ENCODE measurements at places on chromosomes 7 and 10.

GRCh38 chr7:42224391-42225003, 12.5 kb downstream of the GLI3 start:
- DNase-seq = no peak

DNA sequence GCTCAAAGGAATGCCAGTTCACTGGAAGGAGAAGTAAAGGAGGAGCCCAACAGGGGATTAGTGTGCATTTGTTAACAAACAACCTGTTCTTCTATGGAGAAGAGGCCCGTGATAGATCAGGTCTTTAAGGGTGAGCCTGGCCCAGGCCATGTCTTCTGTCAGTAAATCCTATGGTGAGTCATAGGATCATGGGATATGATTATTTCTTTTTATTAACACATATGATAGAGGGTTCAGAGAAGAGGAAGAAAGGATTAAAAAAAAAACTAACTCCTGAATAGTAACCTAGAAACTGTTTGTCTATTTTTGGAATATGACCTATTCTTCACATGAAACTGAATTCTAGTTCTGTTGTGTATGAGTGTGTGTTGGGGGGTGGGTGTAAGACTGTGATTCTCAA, 70.4 kb downstream of the GPR158 start:
- no peak for DNase-seq

DNA sequence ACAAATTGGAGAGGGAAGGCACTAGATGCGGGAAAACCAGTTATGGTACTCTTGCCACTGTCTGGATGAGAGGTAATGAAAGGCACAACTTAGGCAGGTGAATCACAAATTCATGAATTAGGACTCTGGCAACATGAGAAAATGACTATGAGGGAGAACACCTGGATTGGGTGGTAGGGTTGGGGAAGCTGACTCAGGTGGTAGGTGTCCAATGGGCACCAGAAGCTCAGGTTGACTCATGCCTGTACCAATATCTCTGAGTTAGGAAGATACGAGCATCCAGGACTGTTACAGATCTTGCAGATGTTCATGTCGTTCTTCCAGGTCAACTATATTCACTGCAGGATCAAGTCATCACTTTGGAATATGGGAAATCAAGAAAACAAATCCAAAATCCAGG, 56.7 kb downstream of the NPY start:
- no peak for DNase-seq

GRCh38 chr10:109929501-109930219, 6.3 kb upstream of the XPNPEP1 start:
- DNase-seq = no peak

- no peak for DNase-seq
Observed at GRCh38 chr7:123440101-123440548, 94.3 kb downstream of the IQUB start.

GRCh38 chr7:106119719-106120118, 7.6 kb upstream of the SYPL1 start:
- DNase-seq = no peak

GRCh38 chr10:102231357-102232318, 5.5 kb downstream of the ELOVL3 start:
- peak; percentile 72 for DNase-seq

- no peak for DNase-seq
Observed at GRCh38 chr10:3482200-3482993, 302.6 kb downstream of the KLF6 start.

- no peak for DNase-seq
Observed at GRCh38 chr7:22611758-22612079, 111.7 kb upstream of the STEAP1B start.

- no peak for DNase-seq
Observed at GRCh38 chr7:94823947-94824346, 83.4 kb upstream of the PPP1R9A start.

GRCh38 chr10:70906953-70907636, 18.7 kb upstream of the PCBD1 start:
- no peak for DNase-seq

DNA sequence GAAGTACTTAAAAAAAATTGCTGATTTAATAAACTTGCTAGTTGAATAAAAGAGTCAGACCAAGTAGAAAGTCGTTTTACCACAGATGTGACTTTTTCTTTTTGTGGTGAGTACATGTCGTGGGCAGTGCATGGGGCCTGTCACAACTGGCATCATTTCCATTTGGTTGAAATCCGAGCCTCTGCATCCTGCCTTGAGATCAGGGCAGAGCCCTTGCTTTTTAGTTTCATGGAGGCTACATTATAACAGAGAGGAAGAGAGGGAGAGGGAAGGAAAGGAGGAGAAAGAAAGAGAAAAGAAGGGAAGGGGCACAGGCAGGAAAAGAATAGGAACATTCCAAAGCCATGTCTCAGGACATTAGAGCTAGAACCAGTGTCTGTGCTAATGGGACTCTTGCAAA, 20.4 kb upstream of the INSYN2A start:
- no peak for DNase-seq

GRCh38 chr10:120349069-120349468, 108.0 kb upstream of the PLPP4 start:
- DNase-seq = no peak

- DNase-seq = no peak
Observed at GRCh38 chr10:30437031-30437841, 3.3 kb downstream of the MAP3K8 start.

- DNase-seq = peak; percentile 10
Observed at GRCh38 chr10:25934621-25935139, 651 bp downstream of the MYO3A start.

DNA sequence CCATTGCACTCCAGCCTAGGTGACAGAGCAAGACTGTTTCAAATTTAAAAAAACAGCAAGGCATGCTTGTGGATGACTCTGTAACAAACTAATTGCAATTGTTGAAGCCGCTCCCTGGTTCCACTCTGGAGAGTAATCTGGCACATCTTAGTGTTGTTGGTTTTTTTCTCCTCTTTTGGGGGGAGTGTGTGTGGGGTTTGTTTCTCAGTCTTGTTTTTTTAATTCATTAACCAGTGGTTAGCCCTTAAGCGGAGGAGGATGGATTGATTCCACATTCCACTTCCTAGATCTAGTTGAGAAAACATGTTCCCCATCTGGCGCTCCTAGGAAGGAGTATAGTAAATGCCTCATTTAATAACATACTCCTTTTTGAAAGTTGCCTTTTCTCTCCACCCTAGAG, 8.6 kb upstream of the ZNF713 start:
- DNase-seq = no peak

DNA sequence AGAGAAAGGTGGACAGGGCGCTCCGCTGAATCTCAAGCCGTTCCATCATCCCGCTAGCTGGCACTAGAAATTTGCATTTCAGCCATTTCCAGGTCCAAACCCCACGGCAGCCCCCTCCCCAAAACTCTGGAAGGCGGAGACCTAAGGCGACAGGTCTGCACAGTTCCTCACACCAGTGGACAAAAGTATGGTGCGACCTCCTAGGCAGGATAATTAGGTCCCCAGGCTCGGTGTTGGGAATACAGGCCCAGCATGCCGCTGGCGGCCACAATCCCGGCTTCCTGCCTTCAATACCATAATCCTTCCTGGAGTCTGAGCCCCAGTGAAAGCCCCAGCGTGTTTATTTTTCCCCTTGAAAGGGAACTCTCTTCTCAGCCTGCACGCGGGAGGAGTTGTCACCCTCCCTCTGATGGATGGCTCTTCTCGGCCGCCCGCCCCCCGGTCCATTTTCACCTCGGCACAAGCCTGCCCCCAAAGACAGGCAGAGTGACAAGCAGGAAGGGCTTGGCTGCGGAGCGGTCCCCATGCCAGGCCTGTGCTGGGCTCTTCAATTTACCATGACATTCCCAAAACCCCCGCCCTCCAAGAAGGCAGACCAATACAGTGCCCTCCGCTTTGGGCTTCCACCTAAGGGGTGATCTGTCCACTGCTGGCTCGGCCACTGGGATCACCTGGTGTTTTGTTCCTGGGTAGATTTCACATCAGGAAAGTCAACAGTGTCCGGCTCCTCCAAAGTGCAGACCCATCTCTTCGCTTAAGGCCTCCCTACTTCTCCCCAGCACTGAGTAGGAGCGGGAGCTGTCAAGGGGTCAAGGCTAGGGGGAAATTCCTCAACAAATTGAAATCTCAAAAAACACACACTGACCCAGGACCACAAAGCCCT, 2.2 kb downstream of the FGFR2 start:
- no peak for DNase-seq

GRCh38 chr7:134792968-134793367, 13.5 kb downstream of the CALD1 start:
- DNase-seq = no peak

DNA sequence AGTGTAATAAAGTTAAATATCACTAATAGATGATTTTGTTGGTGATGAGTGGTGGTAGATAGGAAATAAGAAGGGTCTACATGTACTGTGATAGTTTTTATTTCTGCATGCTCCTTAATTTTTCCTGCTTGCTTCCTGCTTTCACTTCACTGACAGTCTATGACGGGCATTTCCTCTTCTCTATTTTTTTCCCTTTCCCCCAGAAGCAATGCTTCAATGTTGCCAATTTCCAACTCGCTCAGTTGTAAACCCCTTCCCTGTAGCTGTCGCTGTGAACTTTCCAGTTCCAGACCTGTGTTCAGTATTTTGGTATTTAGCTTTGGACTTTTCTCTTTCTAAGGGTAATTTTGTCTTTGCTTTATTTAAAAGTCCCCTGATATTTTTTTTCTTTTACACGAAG, 123.5 kb upstream of the AGR3 start:
- DNase-seq = no peak

- DNase-seq = no peak
Observed at GRCh38 chr10:5794236-5794635, 19.0 kb downstream of the GDI2 start.

DNA sequence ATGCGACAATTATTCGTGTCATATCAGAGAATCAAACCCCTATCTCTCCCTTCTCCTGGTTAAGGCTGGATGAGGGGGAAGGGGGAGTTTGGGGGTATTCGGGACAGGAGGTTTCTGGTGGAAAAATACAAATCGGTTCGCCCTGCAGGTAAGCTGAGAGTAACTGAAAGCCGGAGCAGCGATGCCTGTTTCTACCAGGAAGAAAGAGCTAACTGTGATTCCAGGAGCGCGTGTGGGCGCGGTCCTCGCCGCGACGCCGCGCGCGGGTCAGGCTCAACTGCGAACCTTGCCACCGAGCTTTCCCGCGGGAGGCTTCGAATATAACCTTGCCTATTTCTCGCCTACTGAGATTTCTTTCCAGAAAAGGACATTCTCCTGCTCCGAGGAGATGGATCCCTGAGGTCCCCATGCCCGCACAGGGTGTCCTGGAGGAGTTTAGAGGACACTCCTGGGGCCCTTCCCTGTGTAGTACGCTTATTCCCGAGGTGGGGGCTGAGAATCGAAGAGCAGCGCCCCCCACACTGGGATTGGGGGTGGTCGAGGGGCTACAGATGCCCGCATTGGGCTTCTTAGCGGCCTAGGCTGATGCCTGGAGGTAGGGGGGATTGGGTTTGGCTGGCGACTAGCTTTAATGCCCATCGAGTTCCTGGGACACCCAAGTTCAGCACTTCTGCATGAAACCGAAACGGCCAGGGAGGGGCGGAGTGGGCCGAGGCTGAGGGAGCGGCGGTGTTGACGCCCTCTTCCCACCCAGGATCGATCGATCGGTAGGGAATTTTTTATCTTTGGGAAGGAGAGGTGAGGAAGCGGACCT, 13.0 kb upstream of the DLX6 start:
- no peak for DNase-seq

DNA sequence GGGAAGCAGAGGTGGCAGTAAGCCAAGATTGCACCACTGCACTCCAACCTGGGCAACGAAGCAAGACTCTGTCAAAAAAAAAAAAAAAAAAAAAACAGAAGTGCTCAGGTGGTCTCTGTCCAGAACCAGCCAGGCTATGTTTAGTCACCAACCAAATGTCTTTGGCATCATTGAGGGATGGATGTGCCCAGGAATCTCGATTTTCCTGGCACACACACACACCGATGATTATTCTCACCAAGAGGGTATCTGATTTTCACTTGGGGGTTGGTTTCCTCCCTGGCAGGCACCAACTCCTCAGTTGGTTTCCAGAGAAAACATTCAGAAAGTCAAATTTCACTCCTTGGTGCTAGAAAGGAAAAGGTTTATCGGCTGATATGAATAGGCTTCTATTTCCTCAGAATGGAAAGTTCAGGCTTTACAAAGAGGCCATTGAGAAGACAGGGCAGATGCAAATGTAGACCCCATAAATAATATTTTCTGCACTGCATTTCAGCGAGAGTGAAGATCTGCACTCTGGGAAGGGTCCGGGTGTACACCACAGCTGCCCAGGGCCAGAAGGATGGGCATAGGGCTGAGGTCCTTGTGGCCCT, 154.8 kb downstream of the TNS3 start:
- no peak for DNase-seq

GRCh38 chr10:71432101-71432905, 35.6 kb downstream of the CDH23 start:
- DNase-seq = no peak

DNA sequence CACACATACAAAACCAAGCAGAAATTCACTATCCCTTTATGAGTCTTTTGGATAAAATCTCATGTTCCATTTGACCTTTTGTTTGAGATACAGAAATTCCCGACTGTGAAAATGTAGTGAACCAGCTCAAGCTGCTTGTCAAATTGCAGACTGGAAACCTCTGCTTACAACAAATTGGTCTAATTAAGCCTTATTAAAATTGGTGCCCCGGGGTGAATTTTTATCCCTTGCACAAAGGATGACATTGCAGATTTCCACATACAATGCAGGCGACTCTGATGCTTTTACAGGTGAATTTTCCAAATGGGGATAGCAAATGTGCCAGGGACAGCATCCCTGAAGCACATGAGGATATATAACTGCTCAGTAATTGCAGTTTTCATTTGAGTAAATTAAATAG, 257.3 kb downstream of the BMPER start:
- DNase-seq = no peak

- DNase-seq = no peak
Observed at GRCh38 chr10:13928451-13928850, 341.7 kb downstream of the PRPF18 start.

GRCh38 chr7:91953618-91954017, 13.0 kb downstream of the AKAP9 start:
- DNase-seq = no peak

GRCh38 chr7:158054081-158054480, 533.5 kb downstream of the PTPRN2 start:
- DNase-seq = no peak

DNA sequence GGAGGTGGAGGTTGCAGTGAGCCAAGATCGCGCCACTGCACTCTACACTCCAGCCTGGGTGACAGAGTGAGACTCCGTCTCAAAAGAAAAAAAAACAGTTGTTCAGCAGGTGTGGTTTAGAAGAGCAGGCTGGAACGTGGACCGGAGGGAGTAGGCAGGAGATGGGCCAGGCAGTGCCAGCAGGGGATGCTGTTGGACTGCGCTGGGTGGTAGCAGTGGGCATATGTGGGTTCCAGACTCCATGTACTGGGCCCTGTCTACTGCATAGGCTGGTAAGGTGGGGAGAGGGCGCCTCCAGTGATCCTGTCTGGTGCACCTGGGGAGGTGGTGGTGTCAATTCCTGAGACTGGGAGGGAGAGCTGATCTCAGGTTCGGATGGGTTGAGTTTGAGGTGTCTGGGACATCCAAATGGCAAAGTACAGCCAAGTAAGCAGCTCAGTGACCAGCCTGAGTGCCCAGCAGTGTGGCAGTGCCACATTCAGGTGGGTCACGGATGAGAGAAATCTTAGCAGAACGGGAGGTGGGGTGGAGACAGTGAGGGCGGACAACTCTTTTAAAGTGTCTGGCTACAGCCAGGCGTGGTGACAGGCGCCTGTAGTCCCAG, 25.9 kb downstream of the SFXN4 start:
- peak; percentile 30 for DNase-seq

- no peak for DNase-seq
Observed at GRCh38 chr10:120423431-120424197, 33.4 kb upstream of the PLPP4 start.

GRCh38 chr10:48535416-48536155, 69.3 kb downstream of the ARHGAP22 start:
- DNase-seq = no peak

GRCh38 chr10:131735577-131735976, 165.2 kb upstream of the PPP2R2D start:
- DNase-seq = no peak
